ENCODE measurements at places on chromosomes 4 and X. TPM values are rescaled to one million over a fixed set of nuclear protein-coding genes. Genes with fewer than 3 reads are reported as not detected.

GRCh38 chrX:48694776-48695533, 1.6 kb upstream of the SUV39H1 start:
- H3K4me3 ChIP-seq, result no peak overlapping the region
- DNase-seq, result no peak
- H3K4me1 ChIP-seq, result no peaks in the 10 kb centered on the region
- H3K27me3 ChIP-seq, result no peaks in the 10 kb centered on the region

GRCh38 chr4:114076899-114077570, 97.6 kb upstream of the ARSJ start:
- DNase-seq, result no peak
- no peaks in the 10 kb centered on the region for H3K4me1 ChIP-seq
- no peaks in the 10 kb centered on the region for H3K36me3 ChIP-seq
- no peak overlapping the region for H3K4me3 ChIP-seq
- H3K27me3 ChIP-seq, result no peaks in the 10 kb centered on the region

DNA sequence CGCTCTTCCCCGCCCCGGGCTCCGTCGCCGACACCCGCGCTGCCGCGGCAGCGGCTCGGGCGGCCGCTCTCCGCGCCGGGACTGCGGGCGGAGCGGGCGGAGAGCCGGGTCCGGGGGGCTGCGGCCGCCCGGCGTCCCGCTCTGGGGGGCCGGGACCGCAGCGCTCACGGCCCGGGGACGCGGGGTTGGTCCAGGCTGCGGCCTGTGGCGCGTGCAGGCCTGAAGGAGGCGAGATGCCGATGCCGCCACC, 492 bp downstream of the GALNT7 start:
- H3K36me3 ChIP-seq, result no peaks in the 10 kb centered on the region
- peaks cover 17% of the 10 kb centered on the region for H3K4me1 ChIP-seq
- no peaks in the 10 kb centered on the region for H3K27me3 ChIP-seq
- H3K27ac ChIP-seq, result peak overlapping the region; percentile 86

GRCh38 chr4:38323141-38323641, 340.8 kb upstream of the KLF3 start:
- no peak for DNase-seq
- no peak overlapping the region for H3K27ac ChIP-seq
- peaks cover 9% of the 10 kb centered on the region for H3K4me1 ChIP-seq
- H3K36me3 ChIP-seq, result no peaks in the 10 kb centered on the region

DNA sequence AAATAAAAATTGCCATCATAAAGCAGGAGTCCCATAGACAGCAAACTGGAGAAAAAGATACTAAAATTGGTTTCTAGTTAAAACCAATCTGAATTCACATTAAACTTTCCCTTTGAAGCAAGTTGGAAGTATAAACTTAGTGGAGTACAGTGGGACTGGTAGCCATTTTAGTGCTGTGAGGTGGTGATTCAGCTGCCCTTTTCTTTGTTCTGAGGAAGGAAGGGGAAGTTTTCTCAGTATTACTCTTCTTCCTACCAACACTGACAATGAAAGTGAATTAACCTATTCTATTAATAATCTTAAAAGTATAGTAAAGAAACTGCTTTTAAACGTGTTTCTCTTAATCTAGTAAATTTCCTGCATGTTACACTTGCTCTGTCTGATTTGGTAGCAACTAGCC, 36.7 kb downstream of the SLC9A6 start:
- H3K36me3 ChIP-seq, result no peaks in the 10 kb centered on the region
- H3K27me3 ChIP-seq, result no peaks in the 10 kb centered on the region
- H3K4me3 ChIP-seq, result no peak overlapping the region
- DNase-seq, result no peak
- no peak overlapping the region for H3K27ac ChIP-seq

The CT45A5 gene
- not detected for total RNA-seq

The POU3F4 gene
- not detected for total RNA-seq

The FSTL5 gene
- total RNA-seq, result not detected

The DMD gene
- total RNA-seq, result 40.0 TPM

Measured in ascending aorta (tissue), 2 donors.